ENCODE measurements at places on chromosomes 6 and 20.

GRCh38 chr20:1197801-1198200 is 5.5 kb upstream of the C20orf202 start:
- no peak for DNase-seq

GRCh38 chr20:46433051-46433450 is 26.6 kb upstream of the ELMO2 start:
- no peak for DNase-seq

- no peak for DNase-seq
Observed at GRCh38 chr6:125117818-125118217, 35.8 kb upstream of the TPD52L1 start.

DNA sequence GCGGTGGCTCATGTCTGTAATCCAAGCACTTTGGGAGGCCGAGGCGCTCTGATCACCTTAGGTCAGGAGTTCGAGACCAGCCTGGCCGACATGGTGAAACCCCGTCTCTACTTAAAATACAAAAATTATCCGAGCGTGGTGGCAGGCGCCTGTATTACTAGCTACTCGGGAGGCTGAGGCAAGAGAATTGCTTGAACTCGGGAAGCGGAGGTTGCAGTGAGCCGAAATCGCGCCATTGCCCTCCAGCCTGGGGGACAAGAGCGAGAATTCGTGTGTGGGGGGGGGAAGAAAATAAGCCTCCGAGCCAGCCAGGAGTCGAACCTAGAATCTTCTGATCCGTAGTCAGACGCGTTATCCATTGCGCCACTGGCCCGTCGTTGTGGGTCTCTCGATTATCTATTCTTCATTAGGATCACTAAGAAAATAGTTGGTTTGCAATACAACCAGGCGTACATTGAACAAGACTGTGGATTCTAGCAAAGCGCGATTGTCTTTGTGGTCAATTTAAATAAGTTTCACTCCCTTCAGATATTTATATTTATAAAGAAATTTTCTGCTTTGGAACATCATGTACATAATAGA is 33.9 kb upstream of the PRSS16 start:
- DNase-seq, result no peak

- no peak for DNase-seq
Observed at GRCh38 chr6:118334634-118335033, 213.5 kb upstream of the PLN start.

DNA sequence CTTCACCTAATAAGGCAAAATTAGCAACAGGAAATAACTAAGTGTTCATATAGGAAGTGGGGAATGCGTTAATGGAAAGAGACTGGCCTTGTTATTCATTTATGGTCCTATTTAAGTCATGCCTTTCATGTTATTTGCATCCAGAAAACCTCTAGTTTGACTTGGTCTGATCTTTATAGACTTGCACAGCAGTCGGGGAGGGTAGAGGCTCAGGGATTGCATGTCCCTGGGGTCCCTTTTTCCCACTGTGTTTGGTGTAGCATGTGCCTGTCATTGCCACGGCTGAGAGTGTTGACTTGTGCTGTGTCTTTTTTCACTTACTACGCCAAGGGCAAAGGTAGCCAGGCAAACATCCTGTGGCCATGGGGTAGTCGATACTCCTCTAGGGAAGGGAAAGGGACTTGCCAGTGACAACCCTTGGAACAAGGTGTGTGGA is 105.4 kb upstream of the RIN2 start:
- DNase-seq, result no peak

DNA sequence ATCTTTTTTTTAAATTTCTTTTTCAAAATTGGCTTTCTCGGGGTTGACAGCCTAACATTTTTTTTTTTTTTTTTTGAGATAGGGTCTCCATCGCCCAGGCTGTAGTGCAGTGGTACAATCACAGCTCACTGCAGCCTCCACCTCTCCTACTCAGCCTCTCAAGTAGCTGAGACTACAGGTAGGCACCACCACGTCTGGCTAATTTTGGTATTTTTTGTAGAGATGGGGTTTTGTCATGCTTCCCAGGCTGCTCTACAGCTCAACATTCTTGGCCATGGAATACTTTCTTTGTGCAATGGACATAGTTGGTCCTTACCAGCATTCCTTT is 6.4 kb upstream of the CTNNBL1 start:
- no peak for DNase-seq

DNA sequence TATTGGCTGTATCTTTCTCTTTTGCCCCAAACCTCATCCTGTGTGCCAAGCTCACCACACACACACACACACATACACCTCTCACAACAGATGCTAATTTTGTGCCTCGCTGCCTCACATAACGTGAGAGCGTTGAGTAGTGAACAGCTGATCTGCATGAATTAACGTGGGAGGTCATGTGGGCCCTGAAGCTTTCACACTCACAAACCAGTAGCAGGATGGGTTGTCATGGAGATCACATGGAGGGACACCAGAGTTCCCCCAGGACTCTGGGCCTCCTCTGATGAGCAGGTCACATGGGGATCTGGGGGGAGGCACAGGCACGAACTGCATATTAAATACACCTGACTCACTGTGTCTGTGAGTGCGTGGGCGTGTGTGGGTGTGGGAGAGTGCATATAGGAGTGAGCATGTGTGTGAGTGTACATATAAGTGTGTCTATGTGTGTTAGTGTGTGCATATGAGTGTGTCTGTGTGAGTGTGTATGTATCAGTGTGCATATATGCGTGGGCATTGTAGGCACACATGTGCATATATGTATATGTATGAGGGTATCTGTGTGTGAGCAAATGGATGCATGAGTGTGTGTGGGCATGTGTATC is 62.7 kb upstream of the SULF2 start:
- no peak for DNase-seq

All from activated CD4-positive, alpha-beta T cell treated with anti-CD3 and anti-CD28 coated beads, Interleukin-2, amount 50 U/mL, for 1 hour (primary cell).